ENCODE measurements at places on chromosomes 1 and 21. TPM values are rescaled to one million over a fixed set of nuclear protein-coding genes. Genes with fewer than 3 reads are reported as not detected.
A peak's percentile ranks its signal among the peaks of the same experiment; 100 is the strongest.

DNA sequence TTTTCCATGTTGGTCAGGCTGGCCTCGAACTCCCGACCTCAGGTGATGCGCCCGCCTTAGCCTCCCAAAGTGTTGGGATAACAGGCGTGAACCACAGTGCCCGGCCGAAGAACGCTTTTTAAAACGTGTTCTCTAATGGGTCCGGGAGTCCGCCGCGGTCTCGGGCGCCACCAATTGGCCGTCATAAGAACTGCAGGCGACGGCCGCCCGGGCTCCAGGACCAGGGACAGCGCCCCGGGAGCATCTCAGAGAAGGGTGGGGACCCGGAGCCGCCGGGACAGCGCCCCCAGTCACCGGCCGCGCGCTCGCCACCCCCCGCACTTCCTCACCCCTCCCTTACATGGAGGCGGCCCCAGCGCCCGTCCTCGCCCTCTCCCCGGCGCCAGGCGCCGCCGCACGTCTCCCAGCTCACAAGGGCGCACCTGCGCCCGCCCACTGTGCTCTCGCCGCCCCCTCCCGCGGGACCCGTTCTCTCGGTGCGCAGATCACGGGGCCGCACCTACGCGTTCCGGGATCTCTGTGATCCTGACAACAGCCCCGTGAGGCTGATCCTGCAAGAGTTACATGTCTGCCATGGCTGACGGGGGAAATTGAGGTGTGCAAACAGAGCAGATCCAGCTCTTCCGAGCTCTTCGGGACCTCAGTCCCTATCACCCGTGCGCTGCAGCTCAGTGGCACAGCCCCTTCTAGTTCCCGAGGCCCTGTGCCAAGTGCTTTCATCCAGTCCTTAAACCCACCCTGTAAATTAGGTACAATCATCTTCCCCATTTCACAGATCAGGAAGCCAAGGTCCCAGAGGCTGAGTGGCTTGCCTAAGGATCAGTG is 9.8 kb downstream of the RAP1GAP start:
- DNase-seq = peak; percentile 71

The COL6A2 gene
- 7.7 TPM for total RNA-seq

- no peak for DNase-seq
Measured at GRCh38 chr21:44550807-44551206, 498 bp downstream of the KRTAP10-2 start.

The ADCY10 gene
- total RNA-seq = not detected

DNA sequence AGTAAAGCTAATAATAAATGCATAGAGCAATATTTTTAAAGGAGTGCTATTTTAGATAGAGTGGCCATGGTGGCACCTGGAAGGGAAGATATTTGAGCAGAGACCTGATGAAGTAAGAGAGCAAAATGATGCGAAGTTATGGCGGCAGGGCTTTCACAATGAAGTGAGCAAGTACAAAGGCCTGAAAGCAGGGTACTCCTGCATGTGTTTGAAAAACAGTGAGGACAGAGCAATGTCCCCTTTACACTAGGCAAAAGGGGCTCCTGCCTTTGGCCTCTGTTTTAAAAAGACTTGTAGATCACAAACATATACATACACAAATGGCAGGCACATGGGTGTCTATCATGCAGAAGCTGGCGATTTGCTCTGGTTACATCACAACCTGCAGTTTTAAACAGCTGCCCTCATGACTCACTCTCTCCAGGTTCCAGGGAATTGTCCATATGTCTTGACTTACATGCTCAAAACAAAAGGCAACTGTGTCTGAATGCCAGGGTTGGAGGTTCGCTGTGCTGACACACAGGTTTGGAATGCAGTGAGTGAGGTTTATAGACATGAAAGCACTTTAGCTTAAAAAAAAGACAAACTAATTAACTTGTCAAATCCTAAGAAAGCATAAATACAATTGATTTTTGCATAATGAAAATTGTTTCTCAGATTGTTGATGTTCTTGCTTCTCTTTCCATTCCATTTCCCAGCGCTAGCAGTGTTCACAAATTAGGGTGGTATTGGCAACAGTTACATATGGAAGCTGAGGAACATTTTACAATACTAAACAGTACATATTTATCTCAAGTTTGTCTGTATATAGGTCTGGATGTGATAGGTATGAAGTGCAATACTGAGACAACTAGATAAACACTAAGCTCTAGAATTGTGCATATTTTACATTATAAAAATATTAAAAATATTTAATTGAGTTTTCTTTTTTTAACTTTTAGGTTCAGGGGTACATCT is 313.9 kb downstream of the BARHL2 start:
- DNase-seq = no peak

DNA sequence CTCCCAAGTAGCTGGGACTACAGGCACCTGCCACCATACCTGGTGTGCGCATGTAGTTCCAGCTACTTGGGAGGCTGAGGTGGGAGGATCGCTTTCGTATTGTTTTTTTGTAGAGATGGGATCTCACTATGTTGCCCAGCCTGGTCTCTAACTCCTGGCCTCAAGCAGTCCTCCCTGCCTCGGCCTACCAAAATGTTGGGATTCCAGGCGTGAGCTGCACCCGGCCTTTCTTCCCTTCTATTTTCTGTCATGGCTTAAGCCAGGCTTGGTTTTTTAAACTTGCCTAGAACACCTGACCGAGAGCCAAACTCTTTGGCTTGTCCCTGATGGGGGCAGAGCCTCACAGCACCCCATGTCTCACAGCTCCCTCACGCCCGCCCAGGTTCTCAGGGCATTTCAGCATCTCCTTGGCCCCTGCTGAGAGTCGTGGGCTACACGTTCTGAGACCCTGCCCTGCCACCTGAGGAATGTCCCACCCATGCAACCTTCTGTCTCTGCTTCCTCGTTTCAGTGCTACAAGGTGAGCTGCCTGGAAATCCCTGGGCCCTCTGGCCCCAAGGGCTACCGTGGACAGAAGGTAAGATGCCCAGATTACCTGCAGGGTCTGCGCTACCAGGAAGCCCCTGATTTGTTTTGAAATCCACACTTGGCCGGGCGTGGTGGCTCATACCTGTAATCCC is 15.7 kb downstream of the COL6A2 start:
- no peak for DNase-seq

DNA sequence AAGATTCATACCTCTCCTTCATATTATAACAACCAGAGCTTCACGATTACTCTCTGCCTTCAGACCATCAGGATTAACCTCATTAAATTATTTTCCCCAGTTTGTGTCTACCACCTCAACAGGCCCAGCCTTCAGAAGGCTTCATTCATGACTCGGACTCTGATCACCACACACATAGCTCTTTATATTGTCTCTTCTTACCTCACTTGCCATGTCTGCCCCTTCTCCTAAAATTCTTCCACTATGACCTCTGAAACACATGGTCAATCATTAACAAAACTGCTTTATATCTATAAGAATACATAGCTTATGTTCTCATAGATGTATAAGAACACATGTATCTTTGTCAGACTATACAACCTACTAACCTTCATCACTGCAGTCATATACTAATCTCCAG is 79.8 kb downstream of the USP1 start:
- DNase-seq = no peak

DNA sequence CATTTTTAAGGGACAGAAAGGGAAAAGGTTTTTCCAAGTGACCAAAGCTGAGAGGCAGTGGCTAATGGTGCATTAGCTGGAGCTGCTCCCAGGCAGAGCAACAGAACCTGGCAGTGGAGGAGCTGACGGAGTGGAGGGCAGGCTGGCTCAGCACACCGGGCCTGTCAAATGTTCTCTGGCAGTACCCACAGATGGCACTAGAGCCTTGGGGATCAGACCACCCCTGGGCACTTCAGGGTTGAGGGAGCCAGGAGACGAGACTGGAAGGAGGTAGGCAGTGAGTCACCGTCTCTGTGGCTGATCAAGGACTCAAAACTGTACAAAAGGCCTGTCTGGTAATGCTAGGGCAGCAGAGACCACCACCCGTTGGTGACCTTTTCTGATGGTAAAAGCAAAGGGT is 121.7 kb upstream of the KIAA0040 start:
- DNase-seq = no peak

All from activated T-cell treated with anti-CD3 and anti-CD28 coated beads, Interleukin-2, amount 50 U/mL, for 4 hours (primary cell).